ENCODE measurements at places on chromosomes 1 and 21. TPM values are rescaled to one million over a fixed set of nuclear protein-coding genes. Genes with fewer than 3 reads are reported as not detected.

DNA sequence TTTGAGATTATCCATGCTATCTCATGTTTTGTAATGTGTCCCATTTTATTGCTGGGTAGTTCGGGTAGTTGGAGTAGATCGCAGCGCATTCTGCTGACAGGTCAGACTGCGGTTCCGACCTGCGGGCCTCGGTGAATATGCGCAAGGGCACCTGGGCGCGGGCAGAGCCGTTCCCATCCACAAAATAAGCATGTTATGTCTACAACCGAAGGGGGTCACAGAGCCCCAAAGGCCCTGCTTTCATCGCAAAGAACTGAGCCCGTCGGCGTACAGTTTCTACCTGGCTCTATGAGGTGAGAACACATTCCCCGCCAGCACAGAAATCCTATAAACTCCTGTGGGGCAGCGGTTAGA lies 88.4 kb downstream of the PRKAB2 start:
- DNase-seq = no peak
- H3K36me3 ChIP-seq = no peaks in the 10 kb centered on the region
- H3K27ac ChIP-seq = no peak overlapping the region
- peak overlapping the region; percentile 59 for H3K4me3 ChIP-seq

- DNase-seq = no peak
- no peaks in the 10 kb centered on the region for H3K27me3 ChIP-seq
- no peak overlapping the region for H3K27ac ChIP-seq
Observed at GRCh38 chr1:229856009-229856650, 210.9 kb upstream of the GALNT2 start.

GRCh38 chr1:52403566-52404115 lies 582 bp downstream of the ORC1 start:
- DNase-seq = no peak
- peak overlapping the region; percentile 89 for H3K27ac ChIP-seq

Gene PDE9A
- total RNA-seq = 9.6 TPM

Gene IGSF5
- total RNA-seq = not detected

Gene RALGPS2
- 20.4 TPM for total RNA-seq

Gene NBPF26
- 10.8 TPM for total RNA-seq

Gene RAB25
- 52.1 TPM for total RNA-seq

Measured in vagina (tissue), 2 donors.